ENCODE measurements at places on chromosomes 13 and 19. TPM values are rescaled to one million over a fixed set of nuclear protein-coding genes. Genes with fewer than 3 reads are reported as not detected.
A peak's percentile ranks its signal among the peaks of the same experiment; 100 is the strongest.

- peak; percentile 82 for DNase-seq
These were observed 101.7 kb upstream of the SERP2 start for GRCh38 chr13:44271915-44272341.

The FEM1A gene
- polyA plus RNA-seq: 6.9 TPM

- no peak for DNase-seq
These were observed 117.3 kb downstream of the POSTN start for GRCh38 chr13:37481011-37481884.

- peak; percentile 71 for DNase-seq
These were observed 420.5 kb downstream of the FGF9 start for GRCh38 chr13:22091222-22091970.

- no peak for DNase-seq
These were observed 24.8 kb downstream of the WBP4 start for GRCh38 chr13:41085961-41086585.

The F10 gene
- 3.0 TPM for polyA plus RNA-seq

DNA sequence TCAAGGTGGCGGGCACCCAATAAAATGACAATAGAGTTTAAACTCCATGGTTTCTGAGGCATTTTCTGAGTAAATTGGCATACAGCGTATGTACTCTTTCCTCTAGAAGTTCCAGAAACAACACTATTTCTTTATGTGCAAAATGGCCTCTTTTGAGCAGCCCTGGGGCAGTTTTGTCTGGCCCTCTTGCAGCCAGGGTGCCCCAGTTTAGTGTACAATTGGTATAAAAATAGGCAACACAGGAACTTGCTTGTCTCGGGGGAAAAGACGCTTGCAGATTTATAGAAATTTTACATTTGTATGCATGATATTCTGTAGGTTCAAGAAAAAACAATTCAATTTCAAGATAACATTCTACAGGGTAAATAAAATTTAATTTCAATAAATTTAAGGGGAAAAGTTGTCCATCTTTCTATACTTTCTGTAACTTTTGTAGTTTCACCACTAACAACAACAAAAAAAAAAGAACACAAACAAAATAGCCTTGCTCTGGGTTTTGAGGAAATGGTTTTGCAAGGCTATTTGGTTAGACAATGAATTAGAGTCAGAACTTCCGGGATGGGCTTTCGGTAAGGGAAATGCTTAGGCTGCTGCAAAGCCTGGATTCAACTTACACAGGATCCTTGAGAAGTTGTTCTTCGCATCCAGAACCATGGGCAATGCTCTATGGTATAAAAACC lies 45.3 kb downstream of the LRCH1 start:
- DNase-seq: no peak

GRCh38 chr13:103656311-103656710 lies 590.1 kb upstream of the SLC10A2 start:
- DNase-seq: no peak

- DNase-seq: no peak
These were observed 2.4 kb downstream of the LNX2 start for GRCh38 chr13:27617881-27618321.

GRCh38 chr13:109468123-109468522 lies 318.3 kb downstream of the IRS2 start:
- no peak for DNase-seq

DNA sequence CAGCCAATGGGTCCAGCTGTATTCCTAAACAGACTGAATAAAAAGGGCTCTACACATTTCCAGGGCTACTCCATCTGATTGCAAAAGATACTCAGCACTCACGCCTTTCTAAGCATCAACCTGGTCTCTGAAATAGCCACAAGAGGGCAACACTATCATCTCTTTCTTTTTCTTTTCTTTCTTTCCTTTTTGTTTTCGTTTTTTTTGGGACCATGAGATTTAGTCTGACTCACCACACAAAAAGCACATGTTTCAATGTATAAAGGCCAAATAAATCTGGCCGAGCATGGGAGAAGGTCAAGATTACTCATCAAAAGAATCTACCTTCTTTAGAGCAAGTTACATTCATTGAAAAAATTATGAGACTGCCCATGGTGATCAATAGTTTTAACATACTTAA lies 805.6 kb upstream of the ARGLU1 start:
- no peak for DNase-seq

GRCh38 chr13:30440910-30441703 lies 18.8 kb downstream of the UBE2L5 start:
- no peak for DNase-seq

All from sigmoid colon (tissue), 7 donors.